NCI-H1436 treated with DMSO at 0.1 percent for 48 hours (cell line): ENCODE measurements at places on chromosomes 6 and 20.

GRCh38 chr6:79842376-79843040 lies 104.8 kb downstream of the ELOVL4 start:
- DNase-seq: no peak

- no peak for DNase-seq
These were observed 47.4 kb downstream of the LGSN start for GRCh38 chr6:63272397-63272796.

- no peak for DNase-seq
These were observed 3.8 kb downstream of the MEP1A start for GRCh38 chr6:46796848-46797580.

GRCh38 chr6:161351858-161352257 lies 78.0 kb upstream of the AGPAT4 start:
- DNase-seq: no peak

DNA sequence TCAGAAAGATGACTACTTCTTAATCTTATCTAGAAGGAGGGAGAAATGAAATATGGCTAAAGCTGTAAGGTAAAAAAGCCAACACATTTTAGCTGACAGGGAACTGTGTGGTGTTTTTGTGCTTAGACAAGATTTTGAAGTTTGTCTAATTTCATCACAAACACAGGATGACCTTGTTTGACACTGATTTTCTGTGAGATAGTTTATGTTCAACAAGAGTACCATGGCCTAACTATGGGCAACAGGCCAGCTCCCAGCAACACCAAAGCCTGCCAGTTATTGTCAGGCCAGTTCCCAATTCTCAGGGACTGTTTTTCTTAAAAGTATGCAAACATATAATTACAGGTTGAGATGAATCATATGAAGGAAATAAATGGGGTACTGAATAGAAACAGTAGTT lies 5.5 kb upstream of the ABCF1 start:
- no peak for DNase-seq

GRCh38 chr6:90715093-90715655 lies 128.3 kb upstream of the MAP3K7 start:
- DNase-seq: no peak

GRCh38 chr6:14464055-14464454 lies 346.5 kb downstream of the CD83 start:
- DNase-seq: no peak

GRCh38 chr20:50969435-50969834 lies 10.8 kb downstream of the MOCS3 start:
- DNase-seq: no peak

- DNase-seq: no peak
These were observed 2.6 kb downstream of the TAGAP start for GRCh38 chr6:159042003-159042825.

DNA sequence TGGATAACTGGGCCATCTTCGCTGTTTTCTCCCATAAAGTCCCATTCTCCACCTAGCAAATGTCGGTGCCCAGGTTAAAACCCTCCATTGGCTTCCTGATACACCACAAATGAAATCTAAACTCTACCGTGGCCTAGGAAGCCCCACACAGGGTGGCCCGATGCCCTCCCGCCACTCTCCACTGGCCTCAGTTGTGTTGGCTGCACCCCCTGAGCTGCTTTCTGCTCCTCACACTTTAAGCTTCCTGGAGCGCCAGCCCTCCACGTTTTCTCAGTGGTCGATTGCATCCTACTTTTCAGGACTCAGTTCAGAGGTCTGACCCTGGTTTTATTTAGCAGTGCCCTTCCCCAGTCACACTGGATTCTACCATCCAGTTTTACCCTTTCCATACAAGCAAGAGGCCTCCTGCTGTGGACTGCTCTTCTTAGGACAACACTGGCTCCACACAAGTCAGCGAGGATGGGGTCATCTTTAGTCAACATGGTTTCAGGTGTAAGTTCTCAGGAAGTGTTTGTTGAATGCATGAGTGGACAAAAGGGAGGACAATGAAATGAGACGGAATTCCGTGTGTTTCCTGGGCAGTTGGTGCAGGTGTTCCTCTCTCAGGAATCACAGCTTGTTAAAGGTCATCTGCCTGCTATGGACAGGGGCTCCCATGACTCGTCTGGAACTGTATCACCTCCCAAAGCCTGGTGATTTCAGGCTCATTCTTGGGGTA lies 124.1 kb downstream of the SULF2 start:
- no peak for DNase-seq

DNA sequence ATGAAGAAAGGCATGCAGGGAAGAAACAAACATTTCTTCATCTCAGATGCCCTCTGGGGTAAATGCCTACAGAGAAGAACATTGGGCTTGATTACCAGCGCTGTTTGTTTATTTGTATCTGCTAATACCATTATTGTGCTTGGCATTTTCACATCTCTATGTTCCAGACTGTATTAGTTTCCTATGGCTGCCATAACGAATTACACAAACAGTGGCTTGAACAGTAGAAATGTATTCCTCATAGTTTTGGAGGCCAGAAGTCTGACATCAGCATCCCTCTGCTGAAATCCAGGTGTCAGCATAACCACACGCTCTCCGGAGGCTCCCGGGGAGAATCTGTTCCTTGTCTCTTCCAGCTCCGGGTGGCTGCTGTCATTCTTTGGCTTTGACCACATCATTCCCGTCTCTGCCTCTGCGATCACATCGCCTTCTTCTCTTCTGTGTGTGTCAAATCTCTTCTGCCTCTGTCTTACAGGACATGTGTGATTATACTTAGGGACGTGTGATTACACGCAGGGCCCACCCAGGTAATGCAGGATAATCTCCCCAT lies 241.6 kb upstream of the SUPT3H start:
- DNase-seq: no peak

DNA sequence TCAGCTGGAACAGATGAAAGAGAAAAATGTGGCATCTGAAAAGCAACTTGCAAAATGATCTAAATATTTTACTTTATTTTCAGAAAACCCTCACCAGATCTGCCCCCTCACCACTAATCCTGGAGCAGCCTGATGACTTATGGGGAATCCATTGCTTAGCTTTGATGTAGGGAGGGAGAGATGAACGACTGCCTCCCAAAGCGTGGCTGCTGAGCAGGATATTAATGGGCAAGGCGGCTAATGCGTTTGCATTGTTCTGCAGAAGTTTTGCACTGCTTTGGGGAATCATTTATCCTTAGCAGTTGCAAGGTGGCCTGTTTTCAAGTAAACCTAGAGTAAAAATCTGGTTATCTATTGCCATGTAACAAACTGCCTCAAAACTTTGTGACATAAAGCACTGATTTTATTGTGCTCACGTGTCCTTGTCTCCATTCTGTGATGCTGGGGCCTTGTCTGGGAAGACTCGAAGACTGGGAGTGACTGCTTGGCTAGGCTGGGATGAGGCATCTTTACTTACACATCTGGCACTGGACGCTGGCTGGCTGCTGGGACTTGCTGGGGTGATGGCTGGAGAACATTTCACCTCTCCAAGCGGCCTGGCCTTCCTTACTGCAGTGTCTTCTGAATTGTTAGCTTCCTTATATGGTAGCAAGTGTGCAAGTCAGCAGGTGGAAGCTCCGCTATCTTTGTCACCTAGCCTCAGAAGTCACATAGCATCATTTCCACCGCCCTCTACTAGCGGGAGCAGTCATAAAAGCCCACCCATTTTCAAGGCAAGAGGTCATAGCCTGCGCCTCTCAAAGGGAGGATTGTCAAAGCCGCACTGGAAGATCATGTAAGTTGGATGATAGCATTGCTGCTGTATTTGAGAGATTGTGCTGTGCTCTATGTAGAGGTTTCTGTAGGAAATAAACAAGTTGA lies 313.2 kb downstream of the NRN1 start:
- no peak for DNase-seq

DNA sequence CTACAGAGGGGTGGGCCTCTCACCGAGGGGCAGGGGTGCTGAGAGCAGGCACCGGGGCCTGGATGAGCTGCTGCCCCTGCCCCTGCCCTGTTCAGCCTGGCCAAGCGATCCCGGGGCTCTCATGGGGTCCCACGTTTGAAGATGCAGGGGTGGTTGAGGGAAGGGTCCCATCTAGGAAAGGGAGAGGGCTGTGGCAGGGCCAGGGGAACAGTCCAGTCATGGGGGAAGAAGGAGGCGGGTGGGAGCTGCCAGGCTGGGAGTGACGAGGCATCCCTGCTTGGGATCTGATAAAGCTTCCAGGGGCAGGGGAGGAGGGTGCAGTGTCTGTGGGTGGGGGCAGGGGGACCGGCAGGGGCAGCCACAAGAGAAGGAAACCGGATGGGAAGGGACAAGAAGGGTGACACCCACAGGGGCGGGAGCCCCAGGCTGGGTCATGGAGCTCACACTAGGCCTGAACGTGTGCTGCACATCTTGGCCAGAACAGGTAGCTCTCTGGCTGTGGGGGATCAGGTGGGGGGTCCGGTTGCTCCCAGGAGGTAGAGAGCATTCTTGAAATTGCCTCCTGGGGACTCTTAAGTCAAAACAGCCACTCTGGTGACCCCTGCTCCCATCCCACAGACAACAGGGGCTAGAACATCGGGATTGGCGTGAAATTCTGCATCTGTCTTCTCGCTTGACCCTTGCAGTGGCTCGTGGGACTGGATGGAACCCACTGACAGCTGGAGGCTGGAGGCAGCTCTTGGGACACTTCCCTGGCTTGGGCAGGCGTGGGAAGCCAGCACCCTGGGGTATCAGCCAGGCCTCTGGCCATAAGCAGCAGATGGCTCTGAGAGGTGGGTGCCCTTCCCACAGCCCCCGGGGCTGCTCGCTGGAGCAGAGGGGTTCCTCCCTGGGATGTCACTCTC lies 58.0 kb upstream of the GATA5 start:
- no peak for DNase-seq

DNA sequence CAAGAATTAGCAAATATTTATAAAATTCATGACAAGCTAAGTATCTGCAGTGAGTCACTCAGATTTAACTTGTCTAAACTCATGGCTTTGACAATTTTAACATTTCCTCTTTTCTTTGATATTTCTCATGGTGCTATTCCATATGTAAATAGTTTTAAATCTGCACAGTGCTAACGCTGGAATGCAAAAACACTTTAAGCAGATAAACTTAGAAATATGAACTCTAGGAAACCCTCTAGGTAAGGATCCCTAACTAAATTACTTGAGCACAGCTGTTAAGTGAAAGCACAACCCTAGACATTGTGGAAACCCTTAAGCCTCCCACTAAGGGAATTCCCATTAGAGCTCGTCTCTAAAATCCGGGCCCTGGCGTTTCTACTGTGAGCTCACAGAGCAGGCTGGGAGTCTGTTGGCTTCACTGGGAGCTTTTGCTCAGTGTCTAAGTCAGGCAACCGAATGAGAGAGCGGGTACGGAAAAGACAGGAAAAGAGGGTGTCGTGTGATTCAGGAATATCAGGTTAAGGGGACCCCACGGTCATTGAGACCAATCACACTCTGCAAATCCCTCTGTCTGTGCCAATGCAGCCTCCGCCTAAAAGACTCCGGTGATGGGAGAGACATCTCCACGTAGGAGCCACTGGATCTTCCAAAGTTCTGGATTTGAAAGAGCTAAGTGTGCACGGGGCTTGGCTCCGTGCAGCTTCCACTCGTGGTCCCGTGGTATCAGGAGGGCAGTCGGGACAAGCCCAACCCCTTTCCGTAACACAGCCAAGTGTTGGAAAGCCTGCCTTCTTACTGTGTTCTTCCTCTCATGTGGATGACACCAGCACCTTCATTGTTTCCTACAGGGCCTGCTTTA lies 112.3 kb upstream of the RPS6KA2 start:
- DNase-seq: no peak

DNA sequence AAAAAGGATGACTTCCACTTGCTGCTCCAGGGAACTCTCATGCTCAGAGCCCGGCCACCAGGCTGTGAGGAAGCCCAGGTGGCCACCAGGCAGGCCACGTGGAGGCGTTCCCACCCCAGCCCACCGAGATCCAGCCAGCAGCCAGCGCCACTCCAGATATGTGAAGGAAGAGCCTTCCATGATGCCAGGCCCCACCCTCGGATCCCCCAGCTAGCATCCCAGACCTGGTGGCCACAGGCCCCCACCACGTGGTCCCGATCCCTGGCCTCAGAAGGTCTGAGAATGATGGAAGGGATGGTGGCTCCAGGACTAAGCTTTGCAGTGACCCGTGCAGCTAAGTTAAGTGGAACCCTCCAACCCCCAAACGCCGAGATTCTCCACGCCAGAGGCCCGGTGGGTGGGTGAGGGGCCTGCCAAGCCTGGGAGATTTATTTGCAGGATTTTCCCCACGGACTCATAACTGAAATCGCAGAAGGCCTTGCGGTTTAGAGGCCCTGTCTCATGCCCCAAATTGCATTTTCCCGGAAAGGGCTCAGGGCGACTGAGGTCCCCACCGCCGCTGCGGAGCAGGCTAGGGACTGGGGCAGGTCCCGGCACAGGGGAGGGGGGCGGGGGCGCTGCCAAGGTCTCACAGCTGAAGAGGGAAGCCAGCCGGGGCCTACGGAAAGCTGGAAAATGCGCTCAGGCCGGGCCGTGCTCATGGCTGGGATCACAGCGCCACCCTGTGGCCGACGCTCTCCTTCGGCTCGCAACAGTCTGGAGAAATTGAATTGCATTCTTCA lies 31.1 kb upstream of the CST7 start:
- no peak for DNase-seq

- no peak for DNase-seq
These were observed 38.7 kb upstream of the AFDN start for GRCh38 chr6:167787896-167788562.

DNA sequence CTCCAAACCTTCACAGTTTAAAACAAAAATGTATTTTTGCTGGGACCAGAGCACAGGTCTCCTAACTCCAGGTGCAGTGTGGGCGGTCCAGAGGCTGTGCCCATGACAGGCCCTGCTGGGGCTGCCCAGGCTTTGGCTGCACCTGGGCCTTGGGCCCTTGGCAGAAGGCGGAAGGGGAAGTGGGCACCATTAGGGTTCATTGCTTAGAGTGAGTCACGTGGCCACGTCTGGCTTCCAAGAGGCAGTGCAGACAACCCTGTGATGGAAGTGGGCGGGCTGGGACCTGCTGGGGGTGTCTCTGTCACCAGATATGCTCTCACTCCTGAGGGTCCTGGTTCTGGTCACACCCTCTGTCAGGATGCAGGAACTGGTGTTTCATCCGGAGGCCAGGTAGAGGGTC lies 302.2 kb downstream of the QKI start:
- no peak for DNase-seq

GRCh38 chr6:20467437-20467836 lies 65.8 kb downstream of the E2F3 start:
- no peak for DNase-seq

DNA sequence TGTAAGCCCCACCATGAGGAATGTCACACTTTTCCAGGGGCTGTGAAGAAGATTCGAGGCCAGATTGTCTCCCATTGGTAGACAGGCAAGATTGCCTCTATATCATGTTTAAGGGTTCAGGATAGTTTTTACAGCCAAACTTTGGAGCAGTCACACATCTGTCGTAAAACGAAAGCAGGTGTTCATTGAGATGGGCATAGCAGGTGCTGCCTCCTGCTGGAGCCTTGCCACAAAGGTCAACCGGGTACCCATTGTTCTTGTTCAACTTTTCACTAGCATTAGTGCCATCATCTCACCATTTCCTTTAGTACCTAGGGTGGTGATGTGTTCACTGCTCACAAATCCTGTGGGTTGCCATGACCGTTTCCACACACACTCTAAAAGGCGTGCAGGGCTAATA lies 198.3 kb downstream of the HTR1B start:
- DNase-seq: no peak

DNA sequence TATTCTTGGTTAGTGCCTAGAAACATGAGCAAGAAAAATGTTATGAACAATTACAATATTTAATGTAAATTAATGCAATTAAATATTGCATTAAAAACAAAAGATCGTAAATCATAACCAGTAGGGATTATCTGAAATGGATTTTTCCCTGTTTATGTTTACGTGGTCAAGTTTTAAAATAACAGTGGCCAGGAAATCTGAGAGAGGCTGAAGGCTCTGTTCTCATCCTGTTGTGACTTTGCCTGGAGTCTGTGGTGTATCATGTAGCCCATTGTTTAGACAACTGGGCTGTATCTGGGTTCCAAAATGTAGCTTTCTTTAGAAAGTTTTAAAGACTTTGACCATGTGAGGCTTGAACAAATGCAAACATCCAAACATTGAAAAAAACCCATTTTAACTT lies 2.4 kb downstream of the MYO6 start:
- no peak for DNase-seq
